Right ventricle myocardium superior (tissue), 1 donor: ENCODE measurements at places on chromosomes 13 and 19. TPM values are rescaled to one million over a fixed set of nuclear protein-coding genes. Genes with fewer than 3 reads are reported as not detected.

Gene C19orf85
- not detected for total RNA-seq

Gene ZNF20
- total RNA-seq, result 0.97 TPM

Gene GTF2F1
- 30.5 TPM for total RNA-seq

Gene AP1M1
- 35.6 TPM for total RNA-seq

Gene KIR2DL1
- total RNA-seq, result not detected

Gene ELL
- 7.5 TPM for total RNA-seq

Gene N4BP2L2
- 123 TPM for total RNA-seq
